ENCODE measurements at places on chromosomes 1 and 21.

- no peak for DNase-seq
These were observed 3.2 kb upstream of the TNFSF4 start for GRCh38 chr1:173210283-173210682.

DNA sequence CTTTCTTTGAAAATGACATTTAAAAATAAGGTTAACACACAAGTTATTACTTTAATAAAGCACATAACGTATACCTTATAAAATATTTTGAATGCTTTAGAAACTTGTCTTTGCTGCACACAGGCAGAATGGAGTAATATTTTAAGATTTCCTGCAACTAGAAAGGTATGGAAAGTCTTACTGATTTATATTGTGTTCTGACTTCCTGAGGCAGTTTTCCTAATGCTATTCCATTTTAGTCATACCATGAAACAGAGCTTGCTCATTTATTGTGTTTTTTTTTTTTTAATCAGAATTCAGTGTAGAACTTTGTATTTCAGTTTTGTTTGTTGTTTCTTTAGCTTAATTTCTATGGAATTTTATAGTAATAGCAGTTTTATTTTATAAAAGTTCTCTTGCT lies 60.9 kb upstream of the S1PR1 start:
- no peak for DNase-seq

GRCh38 chr1:150562446-150563339 lies 13.5 kb downstream of the ADAMTSL4 start:
- DNase-seq = no peak

DNA sequence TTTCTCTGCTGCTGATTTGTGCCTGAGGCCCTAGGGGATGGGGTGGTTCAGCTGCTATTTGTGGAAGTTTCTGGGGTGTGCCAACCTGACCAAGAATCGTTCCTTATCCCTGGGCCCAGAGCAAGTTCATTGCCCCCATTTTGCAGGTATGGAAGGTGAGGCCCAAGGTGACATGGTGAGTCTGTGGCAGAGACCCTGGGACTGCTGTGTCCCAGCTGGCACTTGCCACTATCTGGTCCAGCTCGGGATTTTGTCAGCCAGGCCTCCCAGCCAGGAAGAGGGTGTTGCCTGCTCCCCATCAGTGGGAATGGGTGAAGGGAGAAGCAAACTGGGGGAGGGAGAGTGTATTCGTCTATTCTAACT lies 18.9 kb upstream of the LRP8 start:
- no peak for DNase-seq

DNA sequence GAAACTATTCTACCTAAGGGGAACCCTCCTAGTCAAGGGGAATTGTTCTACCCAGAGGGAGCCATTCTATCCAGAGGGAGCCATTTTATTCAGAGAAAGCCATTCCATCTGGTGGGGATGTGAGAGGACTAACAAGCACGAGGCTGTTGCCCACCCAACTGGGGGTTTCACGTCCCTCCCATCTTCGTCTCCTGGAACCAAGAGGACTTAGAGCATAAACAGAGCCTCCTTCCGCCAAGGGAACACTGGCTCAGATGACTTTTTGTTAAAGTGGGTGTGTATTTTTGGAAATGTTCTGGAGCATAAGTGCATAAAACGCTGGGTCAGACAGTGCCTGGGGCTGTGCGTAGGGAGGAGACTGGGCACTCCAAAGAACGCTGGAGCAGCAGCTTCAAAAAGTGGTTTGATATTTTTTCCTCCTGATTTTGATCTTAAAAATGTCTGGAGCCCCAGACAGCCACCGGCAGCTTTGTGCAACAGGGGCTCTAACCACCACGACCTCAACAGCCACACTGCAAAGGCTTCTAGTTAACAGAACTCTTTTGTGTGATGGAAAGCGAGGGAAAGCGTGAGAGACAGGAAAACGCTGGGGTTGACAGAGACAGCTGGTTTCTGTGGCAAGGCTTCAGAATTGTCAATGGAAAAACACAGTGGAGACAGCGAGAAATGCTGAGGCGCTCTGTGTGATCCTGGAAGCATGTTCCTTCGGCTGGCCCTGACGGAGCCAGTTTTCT lies 363.6 kb upstream of the CAMK1G start:
- no peak for DNase-seq

DNA sequence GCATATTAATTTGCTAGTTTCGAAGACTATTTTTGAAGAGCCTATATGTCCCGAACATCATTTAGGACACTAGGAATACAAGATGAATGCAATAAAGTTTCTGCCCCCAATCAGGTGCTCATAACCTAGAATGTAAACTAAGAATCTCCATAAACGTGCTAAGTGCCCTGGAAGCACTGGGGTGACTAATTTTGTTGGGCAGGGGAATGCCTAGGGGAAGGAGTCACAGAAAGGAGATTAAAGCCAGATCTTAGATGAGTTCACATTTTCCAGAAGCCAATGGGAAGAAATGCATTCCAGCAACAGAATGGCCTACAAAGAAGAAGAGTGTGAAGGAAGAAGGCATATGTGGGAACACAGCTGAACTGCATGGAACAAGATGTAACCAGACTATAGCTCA lies 19.5 kb downstream of the SCYL3 start:
- no peak for DNase-seq

DNA sequence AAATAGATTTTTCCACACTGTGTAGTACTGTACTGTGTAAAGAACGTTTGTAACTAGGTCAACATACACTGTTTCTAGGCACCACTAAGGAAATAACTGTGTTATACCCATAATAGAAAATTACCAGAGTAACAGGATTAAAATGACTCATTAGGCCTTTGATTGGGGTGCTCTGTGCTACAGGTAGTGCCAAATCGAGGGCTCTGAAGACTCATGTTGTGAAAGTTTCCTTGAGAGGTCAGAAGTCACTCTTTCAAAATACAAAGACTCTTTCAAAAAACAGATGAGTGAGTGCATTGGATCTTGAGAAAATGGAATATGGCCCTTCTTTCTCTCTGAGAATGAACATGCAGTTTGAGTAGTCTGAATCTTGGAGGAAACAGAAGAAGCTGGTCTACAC lies 143.0 kb downstream of the MRPL39 start:
- no peak for DNase-seq

DNA sequence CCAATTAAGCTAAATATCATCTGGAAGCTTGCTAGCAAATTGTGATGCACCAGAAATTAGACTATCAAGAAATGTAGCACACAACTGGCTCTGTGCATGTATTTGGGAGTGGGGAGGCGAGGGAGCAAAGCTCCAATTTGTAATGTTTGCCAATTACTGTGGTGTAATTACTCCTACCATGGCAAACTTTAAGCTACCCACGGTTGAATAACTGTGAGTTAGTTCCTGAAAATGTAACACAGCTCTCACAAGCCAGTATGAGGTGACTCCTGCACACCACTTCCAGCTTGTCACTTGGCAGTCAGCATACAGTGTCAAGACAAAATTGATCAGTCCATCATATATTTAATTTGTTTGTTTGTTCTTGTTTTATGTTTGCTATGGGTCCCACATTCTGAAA lies 141.2 kb downstream of the TM2D1 start:
- peak; percentile 53 for DNase-seq

GRCh38 chr1:174465855-174466254 lies 18.1 kb downstream of the GPR52 start:
- no peak for DNase-seq

DNA sequence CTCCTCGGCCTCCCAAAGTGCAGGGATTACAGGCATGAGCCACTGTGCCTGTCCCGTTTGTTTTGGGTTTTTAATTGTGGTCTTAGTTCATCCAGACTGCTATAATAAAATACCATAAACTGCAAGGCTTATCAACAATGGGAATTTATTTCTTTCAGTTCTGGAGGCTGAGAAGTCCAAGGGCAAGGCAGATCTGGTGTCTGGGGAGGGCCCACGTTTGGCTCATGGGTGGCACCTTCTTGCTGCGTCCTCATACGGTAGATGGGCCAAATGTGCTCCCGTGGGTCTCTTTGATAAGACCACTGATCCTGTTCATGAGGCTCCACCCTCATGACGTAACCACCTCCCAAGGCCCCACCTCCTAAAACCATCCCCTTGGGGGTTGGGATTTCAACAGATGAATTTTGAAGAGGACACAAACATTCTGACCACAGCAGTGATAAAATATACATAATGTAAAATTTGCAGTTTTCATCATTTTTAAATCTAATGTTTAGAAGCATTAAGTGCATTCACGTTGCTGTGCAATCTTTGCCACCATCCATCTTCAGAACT lies 133.4 kb upstream of the ERRFI1 start:
- DNase-seq = no peak

DNA sequence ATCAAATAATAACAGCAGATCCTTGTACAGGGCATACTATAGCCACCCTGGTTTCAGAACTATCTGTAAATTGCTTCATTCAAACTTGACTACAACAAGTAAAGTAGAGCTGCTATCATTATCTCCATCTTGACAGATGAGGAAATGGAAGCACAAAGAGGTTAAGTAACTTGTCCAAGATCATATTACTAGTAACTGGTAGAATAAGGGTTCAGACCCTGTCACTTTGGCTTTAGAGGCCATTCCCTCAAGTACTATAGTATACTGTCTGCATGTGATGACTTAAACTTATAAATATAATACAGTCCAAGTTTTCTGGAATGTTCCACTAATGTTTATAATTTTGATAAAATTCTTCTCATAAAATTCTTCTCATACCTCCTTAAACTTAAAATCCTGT lies 24.8 kb downstream of the PGM1 start:
- no peak for DNase-seq

- DNase-seq = no peak
These were observed 164.4 kb downstream of the PBX1 start for GRCh38 chr1:164723296-164723798.

GRCh38 chr1:21552715-21553114 lies 43.5 kb downstream of the ALPL start:
- peak; percentile 70 for DNase-seq

DNA sequence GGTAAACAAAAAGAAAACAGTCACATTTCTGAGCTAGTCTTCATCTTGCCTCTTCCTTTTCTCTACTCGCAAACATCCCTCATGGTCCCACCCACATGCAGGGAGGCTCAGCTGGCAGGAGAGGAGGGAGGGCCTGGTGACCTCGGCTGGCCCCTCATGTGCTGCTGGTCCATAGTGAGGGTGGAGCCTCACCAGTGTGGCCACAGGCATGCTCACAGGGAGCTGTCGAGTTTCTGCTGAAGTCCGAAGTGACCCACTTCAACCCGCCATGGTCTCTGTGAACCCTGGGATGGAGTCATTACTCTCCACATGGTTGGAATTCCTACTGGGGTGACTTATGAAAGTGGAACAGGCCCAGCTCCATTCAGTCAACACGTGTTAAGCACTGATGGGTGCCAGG lies 253.4 kb downstream of the RHOU start:
- DNase-seq = peak; percentile 37

DNA sequence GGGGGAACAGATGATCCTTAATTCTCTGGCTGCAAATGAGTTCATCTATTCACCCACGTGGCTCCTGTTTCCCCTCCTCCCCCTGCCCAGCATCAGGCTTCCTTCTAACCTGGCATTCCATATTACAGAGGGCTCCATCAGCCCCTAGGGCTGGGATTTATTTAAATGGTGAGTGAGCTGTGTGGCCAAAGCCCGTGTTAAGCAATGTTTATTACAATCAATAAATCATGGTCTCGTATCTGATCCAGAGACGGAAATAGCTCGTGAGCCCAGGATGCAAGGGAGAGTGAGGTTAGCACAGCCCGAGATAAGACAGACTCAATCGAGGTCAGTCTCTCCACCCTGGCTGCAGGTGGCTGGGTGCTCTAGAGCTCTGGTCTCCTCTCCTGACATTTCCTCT lies 43.1 kb upstream of the IGSF21 start:
- no peak for DNase-seq

- peak; percentile 95 for DNase-seq
These were observed 13.5 kb upstream of the TNFRSF1B start for GRCh38 chr1:12153181-12153785.

DNA sequence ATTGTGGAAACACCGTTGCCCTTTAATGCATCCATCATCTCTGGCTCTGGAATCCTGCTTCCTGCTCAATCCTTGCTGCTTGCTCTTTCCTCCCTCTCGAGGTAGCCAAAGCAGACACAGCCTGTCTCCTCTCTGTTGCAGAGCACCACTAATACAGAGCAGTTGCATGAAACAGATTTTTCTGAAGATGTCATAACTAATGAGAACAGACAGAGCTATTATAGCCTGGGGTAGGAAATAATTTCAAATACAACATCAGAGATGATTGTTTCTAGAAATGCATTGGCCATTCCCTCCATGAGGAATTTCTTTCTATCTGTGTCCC lies 23.3 kb upstream of the ACBD6 start:
- DNase-seq = no peak

DNA sequence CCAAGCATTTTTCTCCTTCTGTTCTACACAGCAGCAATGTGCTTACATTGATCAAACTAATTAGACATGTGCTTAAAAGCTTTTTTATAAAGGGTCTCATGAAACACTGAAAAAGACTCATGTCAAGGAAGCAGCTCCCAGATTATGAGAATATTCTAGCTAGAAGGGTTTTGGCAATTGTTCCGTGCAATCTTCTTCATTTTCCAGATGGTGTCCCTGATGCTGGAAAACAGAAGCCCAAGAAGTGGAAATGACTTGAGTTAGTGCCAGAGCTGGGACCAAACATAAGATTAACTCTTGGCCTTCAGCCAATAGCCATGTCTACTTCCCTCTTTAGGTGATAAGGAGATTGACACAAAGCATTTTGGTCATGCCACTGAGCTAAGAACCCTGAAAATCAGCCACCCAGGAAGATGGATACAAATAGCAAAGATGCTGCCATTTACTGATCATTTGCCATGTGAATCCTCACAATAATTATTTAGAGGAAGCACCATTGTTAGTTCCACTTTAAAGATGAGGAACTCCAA lies 110.8 kb downstream of the MATN1 start:
- no peak for DNase-seq

GRCh38 chr21:45431781-45432572 lies 27.0 kb downstream of the COL18A1 start:
- no peak for DNase-seq

Data from inflammatory macrophage (primary cell).